ENCODE measurements at places on chromosomes 6 and 20.

DNA sequence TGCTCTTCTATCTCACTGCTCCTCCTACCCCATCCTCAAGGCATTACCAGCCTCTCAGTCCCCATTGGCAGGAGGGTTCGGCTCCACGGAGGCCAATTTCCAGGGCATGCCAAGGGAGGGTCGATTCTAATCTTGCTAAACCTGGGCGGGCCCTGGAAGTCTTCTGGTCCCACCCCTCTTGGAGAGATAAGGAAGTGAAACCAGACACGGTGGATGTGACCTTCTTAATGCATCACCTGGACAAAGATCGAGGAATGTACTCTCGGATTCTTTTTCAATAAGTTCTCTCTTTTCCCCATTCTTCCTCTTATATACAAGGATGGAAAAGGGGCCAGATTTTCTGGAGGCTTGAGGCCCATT lies 112.2 kb upstream of the ARMC2 start:
- DNase-seq: no peak

GRCh38 chr20:64080013-64080812 lies at the start of gene OPRL1:
OPRL1 (plus strand) TSS chr20:64080082; CDS start chr20:64092721, 12,639 bp downstream.
- no peak for DNase-seq

GRCh38 chr6:39468385-39468784 lies 145.9 kb upstream of the KCNK16 start:
- DNase-seq: no peak

GRCh38 chr20:420721-421574 lies 12.8 kb downstream of the RBCK1 start:
- no peak for DNase-seq

- DNase-seq: no peak
Measured at GRCh38 chr20:25643716-25644115, 19.9 kb upstream of the NANP start.

DNA sequence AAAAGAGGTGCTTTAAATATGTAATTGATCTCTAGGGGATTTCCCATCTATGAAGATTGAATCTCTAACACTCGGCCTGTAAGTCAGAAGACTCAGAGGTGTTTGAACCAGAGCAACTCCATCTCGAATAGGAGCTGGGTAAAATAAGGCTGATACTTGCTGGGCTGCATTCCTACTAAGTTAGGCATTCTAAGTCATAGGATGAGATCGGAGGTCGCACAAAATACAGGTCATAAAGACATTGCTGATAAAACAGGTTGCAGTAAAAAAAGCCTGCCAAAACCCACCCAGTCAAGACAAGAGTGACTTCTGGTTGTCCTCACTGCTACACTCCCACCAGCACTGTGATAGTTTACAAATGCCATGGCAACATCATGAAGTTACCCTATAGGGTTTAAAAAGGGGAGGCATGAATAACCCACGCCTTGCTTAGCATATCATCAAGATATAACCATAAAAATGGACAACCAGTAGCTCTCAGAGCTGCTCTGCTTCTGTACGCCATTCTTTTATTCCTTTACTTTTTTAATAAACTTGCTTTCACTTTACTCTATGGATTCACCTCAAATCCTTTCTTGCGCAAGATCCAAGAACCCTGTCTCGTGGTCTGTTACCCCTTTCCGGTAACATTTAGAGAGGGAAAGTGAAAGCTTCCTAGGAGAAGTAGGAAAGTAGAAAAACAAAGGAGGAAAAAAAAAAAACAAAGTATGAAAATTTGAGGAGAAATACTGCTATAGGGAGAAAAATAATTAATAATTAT lies 129.7 kb upstream of the PHACTR1 start:
- no peak for DNase-seq

DNA sequence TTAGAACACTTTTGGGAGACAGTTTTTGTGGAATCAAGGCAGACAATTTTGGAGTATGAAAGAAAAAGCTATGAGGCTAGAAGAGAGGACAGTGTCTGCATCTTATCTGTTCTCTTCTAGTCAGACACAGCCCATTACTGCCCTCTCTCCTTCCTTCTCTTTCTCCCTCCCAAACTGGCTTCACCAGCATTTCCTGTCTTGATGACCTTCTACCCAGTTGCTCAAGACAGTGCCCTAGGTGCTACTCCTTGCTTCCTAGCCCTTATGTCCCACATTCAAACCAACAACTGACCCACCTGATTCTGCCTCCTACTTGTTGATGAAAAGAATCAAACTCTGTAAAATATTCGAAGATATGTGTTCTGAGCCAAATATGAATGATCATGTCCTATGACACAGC lies 116.4 kb upstream of the RIPOR2 start:
- no peak for DNase-seq

DNA sequence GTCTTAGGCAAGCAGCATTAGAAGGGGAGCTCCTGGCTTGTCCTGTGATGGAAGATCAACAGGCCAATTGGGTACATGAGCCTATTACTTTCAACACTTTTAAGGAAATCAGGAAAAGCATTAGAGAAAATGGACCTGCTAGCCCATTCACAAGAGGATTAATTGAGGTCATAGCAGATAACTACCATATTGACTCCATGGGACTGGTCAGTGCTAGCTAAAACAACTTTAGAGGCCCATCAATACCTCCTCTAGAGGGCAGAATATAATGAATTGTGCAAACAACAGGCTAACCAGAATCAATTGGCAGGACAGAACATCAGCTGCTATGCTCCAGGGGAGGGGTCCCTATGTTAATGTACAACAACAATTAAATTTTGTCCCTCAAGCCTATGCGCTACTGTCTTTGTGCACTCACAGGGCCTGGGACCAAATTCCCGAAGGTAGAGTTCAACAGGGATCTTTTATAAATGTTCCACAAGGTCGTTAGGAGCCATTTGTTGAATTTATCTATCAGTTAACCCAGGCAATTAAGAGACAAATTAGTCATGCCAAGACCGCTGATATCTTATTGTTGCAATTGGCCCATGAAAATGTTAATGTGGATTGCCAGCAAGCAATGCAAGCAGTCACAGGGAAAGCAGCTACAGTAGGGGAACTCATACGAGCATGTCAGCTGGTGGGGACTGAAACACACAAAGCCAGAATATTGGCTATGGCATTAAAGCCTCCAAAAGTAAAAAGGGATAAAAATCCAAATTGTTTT lies 106.6 kb upstream of the BTN3A2 start:
- no peak for DNase-seq

- DNase-seq: peak; percentile 68
Measured at GRCh38 chr6:47097092-47097945, 55.2 kb upstream of the ADGRF1 start.

- no peak for DNase-seq
Measured at GRCh38 chr6:137925141-137925698, 58.2 kb downstream of the TNFAIP3 start.
